ENCODE measurements at places on chromosomes 1 and 21. TPM values are rescaled to one million over a fixed set of nuclear protein-coding genes. Genes with fewer than 3 reads are reported as not detected.

Gene ADAMTS4
- total RNA-seq, result 5.4 TPM

Gene LCE3E
- not detected for total RNA-seq

Gene RNU1-1
- under 0.01 TPM for total RNA-seq

Gene RAB42
- 7.8 TPM for total RNA-seq

Gene SAMD13
- 5.2 TPM for total RNA-seq

Gene RAB3GAP2
- total RNA-seq, result 65.9 TPM

Gene BSND
- total RNA-seq, result not detected

Gene RPTN
- not detected for total RNA-seq

Gene LDLRAP1
- total RNA-seq, result 7.0 TPM

Gene ERVH48-1
- total RNA-seq, result not detected

Gene TMEM240
- total RNA-seq, result 12.0 TPM

Gene TAS1R1
- total RNA-seq, result not detected

Gene KCND3
- total RNA-seq, result 16.2 TPM
